Stimulated activated CD4-positive, alpha-beta T cell treated with anti-CD3 and anti-CD28 coated beads, TNF-alpha, amount 100 ng/mL, for 1 hour (primary cell): ENCODE measurements at places on chromosomes 3 and 15.

DNA sequence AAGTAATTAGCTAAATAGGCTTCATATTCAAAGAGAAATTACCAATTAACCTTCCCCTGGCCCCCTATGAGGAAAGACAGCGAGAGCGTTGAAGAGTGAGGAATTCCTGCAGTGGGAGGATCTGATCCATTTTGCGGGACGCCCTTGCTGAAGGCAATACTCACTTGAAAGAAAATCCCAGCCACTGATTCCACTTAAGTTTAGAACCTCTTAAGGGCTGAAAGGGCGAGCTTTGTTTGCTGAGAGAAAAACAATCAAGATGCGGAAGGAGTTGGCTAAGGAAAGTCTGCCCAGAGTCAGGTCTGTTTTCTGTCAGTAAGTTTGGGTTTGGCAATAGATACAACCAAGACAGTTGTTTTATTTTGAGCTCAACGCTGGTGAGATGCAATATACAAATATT is 102.8 kb upstream of the GBE1 start:
- DNase-seq, result no peak

DNA sequence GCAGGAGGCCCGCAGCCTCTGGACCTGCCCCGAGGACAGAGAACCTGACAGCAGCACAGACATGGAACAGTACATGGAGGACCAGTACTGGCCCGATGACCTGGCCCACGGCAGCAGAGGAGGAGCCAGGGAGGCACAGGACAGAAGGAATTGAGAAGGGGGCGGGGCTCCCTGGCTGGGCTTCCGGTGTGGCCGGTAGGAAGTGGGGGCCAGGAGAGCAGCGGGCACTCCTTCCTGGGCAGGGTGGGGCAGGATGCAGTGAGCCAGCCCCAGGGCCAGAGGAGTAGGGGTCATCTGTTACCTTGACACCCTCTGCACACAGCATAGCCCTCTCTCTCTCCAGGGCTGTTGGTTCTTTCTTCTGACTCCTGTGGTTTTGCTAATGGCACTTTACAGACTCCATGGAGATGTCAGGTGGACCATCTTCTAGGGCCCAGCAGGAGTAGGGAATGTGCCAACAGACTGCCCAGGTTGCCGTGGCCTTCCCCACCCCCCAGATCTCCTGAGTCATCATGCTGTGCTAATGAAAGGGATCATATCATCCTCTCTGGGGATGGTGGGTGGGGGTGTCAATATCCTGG is 8.6 kb upstream of the ISG20 start:
- DNase-seq, result no peak

DNA sequence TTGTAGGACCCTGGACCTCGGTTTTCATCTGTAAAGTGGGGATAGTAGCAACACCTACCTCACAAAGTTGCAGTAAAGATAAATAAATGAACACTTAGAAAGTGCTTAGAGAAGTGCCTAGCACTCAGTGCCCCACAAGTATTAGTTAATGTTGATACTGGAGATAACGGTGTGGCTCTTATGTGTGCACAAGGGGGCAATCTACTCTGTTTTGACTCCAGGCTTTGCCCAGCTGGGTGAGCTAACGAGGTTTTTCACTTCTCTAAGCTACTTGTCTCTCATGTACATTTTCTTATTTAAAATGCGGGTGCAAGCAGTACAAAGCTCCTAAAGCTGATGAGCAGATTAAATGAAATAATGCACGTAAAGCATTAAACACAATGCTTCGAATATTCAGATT is 193.5 kb upstream of the ICE2 start:
- no peak for DNase-seq

DNA sequence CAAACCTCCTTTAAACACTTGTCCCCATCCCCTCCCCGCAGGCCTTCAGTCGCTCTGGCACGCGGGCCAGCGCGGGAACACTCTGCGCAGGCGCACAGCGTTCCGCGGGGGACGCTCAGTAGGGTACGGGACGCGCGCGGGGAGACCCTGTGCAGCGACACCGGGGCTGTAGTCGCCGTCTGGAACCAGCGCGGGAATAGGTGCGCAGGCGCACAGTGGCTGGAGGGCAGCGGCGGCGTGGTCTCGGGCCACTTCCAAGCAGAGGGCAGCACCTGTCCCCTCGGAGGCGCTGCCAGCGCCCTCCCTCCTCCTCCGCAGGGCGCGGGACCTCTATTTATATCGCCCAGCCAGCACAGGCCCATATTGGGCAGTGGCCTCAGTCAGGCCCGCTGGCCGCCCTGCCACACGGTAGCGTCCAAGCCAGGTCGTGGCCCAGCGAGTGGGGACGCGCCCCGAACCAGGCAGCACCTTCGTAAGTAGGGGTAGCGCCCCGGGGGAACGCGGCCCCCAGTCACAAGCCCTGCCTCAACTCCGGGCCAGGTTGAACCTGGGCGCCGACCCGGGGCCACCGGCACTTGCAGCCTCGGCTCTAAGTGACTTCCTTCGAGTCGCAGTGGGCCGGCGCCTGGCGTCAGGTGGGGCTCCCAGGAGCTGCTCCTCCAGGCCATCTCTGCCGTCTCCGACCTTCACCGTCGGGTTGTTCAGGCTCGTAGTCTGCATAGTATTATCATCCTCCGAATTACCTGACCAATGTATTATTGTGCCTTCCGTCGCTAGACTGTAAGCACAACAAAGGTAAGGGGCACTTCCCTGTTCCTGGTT is at the start of gene KBTBD12:
TSS of gene KBTBD12 (plus strand) at position 118 of the 822 bp plus-strand sequence. CDS start 7,830 bp downstream, outside the sequence.
- no peak for DNase-seq

DNA sequence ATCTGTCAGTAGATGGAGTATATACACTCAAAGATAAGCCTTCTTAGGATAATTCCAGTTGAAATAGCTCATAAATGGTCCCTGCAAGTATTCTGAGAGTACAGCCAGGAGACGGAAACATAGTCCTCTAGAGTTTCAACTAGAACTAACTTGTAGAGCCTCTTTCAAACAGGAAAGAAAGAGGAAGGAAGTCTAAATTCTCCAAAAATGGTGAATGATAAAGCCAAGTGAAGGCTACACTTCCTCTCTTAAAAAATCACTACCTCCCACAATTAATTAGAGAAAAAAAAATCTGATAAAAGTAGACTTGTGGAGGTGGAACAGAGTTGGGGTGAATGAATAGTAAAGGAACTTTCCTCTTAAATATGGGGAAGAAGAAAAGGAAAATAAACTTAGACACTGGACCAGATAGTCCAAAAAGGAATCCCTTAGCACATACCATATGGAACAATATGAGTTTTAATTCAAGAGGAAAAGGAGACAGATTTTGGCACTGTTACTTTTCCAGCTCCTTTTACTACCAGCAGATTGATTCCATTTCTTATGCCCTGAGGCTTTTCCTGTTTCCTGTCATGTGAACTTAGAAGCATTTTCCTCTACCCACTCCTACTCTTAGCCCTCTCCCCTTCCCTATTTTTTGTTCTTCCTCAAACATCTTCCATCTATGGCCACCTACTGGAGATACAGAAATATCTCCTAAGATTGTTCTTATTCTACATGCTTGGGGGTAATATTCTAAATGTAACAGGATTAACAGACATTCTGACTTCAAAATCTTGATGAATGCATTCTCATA is 207.6 kb downstream of the CHST2 start:
- no peak for DNase-seq

GRCh38 chr15:78023865-78024518 is 53.5 kb downstream of the TBC1D2B start:
- DNase-seq, result no peak

GRCh38 chr3:183313351-183313750 is 60.3 kb downstream of the B3GNT5 start:
- no peak for DNase-seq

DNA sequence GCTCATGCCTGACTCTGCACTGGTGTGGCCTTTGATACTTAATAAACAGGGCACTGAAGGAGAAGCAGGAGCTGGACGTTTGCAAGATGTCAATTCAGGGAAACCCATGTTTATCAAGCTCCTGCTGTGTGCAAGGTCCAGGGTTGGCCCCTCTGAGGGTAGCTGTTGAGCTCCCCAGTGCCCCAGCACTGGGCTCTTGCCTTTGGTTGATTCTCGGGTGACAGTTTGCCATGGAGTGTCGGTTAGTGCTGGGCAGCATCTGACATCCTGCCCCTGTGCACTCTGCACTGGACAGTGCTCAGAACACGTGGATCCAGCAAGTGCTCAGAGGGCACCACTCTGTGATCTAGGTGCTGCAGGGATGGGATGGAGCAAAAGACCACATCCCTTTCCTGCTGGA is 7.3 kb downstream of the HDAC11 start:
- DNase-seq, result no peak

DNA sequence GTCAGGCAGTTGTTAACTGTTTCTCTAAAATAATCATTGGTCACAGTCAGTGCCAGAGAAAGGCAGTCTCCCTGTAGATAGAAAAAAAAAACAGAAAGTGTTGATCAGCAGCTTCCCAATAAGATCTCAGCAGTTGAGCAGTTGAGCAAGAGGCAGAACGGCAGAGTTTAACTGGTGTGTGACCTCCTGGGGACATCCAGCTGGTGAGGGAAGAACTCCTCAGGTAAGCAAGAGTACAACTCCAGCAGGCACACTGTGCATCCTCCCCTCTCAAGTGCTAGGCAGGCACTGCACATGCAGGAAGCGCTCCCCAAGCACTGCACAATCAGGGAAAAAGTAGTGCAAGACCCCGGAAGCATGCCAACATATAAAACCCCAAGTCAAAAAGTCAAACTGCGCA is 1287.2 kb downstream of the NSUN3 start:
- no peak for DNase-seq

DNA sequence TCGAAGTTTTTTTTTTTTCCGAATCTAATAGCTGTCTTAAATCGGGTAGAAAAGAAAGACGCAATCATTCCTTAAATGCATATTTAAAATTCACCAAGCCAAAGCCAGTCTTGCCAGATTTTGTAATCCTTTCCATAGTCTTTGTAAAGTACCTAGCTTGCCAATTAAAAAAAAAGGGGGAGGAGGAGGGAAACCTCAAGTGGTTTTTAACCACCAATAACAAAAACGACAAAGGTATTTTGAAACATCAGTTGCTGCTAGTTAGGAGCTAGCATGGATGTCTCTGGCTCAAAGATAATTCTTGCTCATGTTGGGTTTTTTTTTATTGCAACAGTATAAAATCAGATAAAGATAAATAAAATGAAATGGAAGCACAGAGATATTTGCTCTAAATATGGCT is 187.9 kb downstream of the MECOM start:
- DNase-seq, result no peak

GRCh38 chr3:195001961-195002861 is 268.7 kb downstream of the XXYLT1 start:
- no peak for DNase-seq

GRCh38 chr3:64924961-64925360 is 237.2 kb upstream of the ADAMTS9 start:
- no peak for DNase-seq

DNA sequence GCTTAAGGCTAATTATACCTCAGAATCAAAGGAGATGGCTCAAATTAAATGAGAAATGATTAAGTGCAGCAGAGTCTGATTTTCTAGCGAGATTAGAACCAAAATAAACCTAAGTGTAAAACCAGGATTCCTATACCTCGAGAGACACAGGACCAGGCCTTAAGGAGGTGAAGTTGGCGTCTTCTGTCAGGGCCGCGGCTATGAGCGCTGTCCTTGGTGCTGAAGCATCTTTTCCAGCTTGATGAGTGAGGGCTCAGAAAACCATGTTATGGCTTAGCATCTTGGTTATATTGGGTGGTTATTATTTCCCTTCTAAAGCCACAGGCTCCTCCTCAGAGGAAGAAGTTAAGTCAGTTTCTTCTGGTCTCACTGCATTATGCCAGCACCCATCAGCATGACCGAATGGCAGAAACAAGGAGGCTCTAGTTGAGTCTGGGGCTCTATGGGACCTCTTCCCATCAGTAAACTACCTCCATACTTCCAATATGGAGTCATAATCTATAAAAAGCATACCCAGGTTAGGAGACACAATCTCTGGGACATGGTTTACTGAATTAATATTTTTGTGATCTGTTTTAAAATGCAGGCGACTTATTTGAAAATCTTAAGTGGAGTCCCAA is 120.1 kb upstream of the NMNAT3 start:
- no peak for DNase-seq

- no peak for DNase-seq
Measured at GRCh38 chr3:141305436-141305835, 62.9 kb upstream of the ZBTB38 start.

- no peak for DNase-seq
Measured at GRCh38 chr3:162538906-162539305, 1042.3 kb downstream of the OTOL1 start.

DNA sequence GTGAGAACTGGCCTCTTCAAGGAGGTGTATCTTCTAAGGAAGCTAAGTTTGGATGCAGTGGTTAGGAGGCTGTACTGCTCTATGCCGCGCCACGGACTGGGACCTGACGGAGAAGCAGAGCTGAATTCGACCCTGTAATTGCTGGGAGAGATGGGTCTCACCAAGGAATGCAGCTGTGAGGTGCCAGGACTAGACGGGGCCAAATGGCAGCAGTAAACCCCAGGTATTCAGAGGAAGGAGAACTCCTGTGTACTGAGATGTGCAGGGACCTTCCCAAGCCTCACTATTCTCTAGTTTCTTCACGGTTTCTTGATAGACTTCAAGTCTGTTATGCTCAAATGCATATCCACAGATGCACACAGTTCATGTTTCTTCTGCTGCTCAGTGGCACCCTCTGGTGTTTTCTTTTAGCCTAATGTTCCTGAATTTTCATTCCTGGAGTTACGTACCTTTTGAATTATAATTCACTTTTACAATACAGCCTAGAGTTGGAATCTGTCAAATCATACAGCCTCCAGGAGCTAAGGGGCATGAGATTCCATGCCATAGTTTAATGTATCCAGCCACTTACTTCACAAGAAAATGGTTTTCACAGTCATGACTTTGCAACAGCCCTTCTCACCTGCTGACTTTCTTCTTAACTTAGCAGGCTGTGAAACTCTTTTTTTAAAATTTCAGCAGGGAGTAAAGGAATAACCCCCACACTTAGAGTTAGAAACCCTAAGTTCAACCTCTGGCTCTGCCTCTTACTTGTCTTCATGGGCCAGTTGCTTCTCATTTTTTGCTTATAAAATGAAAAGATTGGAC is 61.8 kb downstream of the GLDN start:
- no peak for DNase-seq

GRCh38 chr3:42084586-42084985 is 6.6 kb upstream of the TRAK1 start:
- no peak for DNase-seq

DNA sequence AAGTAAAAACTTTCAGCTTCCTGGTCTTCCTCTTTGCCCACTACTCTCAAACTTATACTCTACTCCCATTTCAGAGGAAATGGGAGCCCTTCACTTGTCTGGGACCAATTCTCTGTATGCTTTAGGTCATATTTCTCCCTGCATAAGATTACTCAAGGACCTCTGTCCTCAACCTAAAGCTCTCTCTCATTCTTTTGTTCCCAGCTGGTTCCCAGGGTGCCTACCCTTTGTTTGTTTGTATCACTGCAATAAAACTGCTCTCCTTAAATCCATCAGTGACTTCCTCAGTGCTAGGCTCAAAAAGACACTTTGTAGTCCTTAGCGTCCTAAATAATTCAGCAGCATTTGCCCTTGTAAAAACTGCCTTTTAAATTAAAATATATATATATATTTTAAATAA is 2.9 kb downstream of the NGRN start:
- no peak for DNase-seq
